ENCODE measurements at places on chromosomes 4 and X.
A peak's percentile ranks its signal among the peaks of the same experiment; 100 is the strongest.

GRCh38 chrX:113959912-113960626 lies 623.8 kb upstream of the HTR2C start:
- DNase-seq: no peak

GRCh38 chr4:26086621-26087441 lies 172.8 kb downstream of the SMIM20 start:
- no peak for DNase-seq

- no peak for DNase-seq
Observed at GRCh38 chr4:134243742-134244713, 42.4 kb upstream of the PABPC4L start.

DNA sequence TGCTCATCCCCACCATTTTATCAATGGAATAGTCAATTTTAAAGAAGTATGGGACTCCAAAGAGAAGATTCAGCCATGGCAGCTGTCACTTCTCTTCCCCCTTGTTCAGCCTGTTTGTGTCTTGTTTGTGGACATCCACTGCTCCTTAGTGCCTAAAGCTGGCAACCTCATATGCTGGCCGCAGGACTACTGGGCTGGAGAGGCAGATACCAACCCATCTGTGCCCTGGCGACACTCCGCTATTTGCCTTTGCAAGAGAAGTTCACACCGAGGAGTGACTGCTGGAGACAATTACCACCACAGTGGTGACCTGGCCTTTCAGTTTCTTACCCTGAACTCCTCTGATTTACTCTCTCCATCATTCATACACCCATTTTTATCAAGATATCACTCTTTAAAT lies 64.3 kb downstream of the NHSL2 start:
- no peak for DNase-seq

GRCh38 chr4:106583567-106583966 lies 215.0 kb upstream of the GIMD1 start:
- no peak for DNase-seq

GRCh38 chr4:37732526-37733186 lies 46.5 kb upstream of the RELL1 start:
- DNase-seq: no peak

DNA sequence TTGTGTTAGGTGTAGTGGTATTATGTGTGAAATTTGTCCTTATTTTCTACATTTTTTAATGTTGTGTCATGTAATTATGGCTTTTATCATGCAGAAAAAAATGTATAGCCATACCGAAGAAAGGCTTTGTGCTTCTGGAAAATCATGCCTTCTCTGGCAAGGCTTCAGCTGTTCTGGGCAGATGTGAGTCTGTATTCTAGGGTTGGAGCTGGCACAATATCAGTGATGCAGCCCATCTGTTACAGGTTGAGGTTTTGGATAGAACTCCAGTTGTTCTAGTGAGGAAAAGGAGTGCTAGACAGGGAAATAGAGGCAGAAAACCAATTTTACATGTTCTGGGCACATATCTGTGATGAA lies 44.8 kb upstream of the PRSS12 start:
- no peak for DNase-seq

DNA sequence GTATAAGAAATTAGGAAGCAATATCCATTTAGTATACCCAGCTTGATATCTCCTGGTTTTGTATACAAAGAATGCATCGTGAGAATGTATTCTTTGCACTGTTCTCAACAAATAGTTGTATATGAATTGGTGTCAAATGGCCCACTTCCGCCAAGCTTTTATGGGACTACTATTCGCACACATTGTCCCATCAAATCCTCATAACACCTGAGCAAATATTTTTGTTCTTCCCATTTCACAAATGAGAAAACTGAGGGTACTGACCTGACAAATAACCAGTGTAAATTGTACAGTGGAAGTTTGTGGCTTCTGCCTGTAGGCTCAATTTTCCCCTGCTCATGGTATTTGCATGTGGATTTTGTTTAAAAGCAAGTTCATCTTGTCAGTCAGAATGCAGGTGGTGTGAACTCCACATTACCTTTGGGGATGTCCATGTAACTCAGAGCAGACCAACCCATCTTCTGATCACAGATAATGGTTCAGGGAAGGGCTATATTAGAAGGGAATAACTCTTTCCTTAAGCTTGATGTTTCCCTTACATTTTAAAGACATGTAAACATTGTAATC lies 51.5 kb upstream of the FAM241A start:
- DNase-seq: no peak

GRCh38 chr4:80189956-80190677 lies 7.2 kb upstream of the PRDM8 start:
- peak; percentile 72 for DNase-seq

DNA sequence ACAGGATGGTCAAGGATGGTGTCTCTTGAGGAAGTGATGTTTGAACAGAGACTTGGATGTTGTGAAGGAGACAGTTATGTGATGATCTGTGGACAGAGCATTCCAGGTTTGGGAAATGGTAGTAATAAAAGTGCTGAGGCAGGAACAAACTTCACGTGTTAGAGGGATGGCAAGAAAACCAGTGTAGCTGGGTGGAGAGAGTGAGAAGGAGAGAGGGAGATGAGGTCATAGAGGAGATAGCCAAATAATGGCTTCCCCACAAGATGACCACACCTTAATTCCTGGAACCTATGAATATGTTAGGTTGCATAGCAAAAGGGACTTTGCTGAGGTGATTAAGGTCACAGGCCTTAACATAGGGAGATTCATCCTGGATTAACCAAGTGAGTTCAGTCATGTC lies 75.6 kb upstream of the GPR50 start:
- DNase-seq: no peak

DNA sequence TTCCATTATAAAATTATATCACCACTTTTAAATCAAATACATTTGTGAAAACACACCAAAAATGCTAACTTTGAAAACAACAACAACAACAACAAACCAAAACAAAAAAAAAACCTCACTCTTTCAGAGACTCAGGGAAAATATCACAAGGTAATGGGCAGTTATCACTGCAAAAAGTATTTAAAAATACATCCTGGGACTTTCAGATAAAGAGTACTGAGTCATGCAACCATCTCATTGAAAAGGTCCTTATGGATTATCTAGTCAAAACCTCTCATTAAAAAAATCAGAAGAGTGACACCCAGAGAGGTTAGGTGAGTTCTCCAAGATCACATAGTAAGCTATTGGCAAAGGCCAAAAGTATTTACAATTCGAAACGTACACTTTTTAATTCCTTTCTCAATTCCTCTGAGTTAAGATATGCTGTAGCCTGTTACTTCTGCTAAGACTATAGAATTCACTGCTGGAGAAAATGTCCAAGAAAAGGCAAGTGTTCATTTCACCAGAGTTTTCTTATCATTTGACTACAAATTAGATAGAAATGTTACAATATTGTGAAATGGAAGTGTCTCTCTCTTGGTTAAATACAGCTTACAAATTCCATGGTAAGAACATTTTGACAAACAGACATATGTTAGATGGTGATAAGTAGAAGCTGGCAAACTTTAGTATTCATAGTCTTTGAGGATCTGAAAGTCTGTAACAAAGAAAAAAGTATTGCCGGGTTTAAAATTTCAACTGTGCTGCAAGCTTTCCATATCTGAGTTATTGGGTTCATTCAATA lies 9.3 kb downstream of the STX18 start:
- no peak for DNase-seq

DNA sequence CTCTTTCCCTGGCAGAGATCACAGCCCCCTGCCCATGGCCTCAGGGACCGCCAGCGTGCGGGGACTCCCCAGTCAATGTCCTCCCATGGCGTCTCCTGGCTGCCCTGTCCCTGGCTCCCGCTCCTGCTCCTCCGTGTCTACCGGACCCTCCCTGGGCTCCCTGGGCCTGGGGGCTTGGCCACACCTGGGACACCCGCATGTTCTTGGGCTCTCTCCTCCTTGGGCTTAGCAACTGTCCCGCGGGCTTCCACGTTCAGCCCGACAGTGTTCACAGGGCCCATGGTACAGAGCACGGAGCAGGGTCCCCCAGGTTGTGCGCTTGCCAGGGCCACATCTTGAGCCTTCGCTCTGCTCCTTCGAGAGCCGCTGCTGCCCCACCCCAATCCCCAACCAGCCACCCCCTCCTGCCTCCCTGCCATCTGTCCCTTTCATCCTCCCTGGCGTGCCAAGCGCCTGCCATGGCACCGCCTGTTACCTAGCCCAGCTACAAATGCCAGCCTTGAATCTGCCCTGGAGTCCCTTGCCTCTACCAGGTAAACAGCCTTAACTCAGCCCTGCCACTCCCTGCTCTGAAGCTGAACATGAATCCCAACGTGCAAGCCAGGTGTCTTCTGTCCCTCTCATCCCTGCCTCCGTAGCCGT lies 3.9 kb downstream of the AVPR2 start:
- DNase-seq: no peak

GRCh38 chrX:136034668-136035067 lies 49.4 kb downstream of the SLC9A6 start:
- no peak for DNase-seq

DNA sequence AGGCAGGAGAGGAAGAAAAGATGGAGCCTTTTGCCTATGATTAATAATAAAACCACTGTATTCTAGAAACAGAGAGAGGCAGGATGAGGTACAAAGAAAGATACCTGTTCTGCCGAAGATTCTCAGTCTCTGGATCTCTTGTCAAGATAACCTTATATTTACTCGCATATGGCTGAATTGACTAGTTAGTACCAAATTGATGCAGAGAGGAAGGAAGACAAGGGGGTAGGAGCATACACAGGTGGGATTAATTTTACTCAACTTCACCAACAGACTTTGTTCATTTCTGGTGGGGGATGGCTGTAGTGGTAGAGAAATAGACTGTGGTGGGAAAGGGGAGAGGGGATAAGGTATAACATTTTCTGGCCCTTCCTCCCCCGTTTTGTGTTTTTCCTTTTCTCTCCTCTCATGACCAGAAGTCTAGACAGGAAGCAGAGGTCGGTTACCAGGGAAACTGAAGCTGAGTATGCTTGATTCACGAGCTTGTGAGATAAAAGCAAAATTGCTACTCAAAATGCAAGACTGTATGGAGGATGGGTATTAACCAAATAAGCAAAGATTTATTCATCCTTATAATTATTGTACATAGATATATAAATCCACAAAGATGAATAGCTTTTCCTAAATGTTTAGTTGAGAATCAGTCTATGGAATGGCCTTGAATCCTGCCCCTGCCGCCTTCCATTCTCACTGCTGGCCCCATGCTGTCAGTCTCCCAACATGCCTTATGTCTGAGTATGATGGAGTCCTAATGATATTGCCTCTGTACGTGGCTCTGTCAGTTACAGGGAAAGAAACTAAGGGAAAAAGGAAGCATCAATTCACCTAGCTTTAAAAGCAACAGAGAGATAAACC lies 17.8 kb upstream of the PAGE2B start:
- DNase-seq: no peak

DNA sequence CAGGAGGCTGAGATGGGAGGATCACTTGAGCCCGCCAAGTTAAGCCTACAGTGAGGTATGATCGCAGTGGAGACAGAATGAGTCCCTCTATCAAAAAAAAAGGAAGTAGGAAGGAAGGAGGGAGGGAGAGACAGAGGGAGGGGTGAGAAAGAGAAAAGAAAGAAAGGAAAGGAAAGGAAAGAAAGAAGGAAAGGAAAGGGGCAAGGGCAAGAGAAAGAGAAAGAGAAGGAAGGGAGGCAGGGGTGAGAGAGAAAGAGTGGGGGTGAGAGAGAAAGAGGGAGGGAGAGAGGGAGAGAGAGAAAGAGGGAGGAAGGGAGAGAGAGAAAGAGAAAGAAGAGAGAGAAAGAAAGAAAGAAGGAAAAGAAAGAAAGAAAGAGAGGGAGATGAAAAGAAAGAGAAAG lies 13.2 kb downstream of the ELF2 start:
- DNase-seq: no peak

DNA sequence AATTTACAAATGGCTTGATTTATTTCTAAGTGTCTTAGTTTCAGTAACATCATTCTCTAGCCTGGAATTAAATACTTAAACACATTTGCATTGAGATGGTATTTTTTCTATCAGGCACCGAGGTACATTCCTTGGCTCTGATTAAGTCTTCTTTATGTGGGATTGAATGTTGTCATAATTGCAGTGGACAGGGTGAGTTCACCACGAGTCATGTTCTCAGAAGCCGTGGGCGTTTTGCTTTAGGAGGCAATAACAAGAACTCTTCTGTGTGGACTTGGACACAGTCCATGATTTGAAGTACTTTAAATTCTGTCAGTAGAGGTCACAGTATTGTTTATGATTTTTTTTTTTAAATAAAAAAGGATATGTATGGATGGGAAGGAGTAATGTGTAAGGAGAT lies 57.1 kb upstream of the EFHC2 start:
- DNase-seq: no peak

GRCh38 chr4:153555730-153556434 lies 89.7 kb downstream of the TMEM131L start:
- DNase-seq: peak; percentile 93

GRCh38 chr4:61864286-61864685 lies 664.2 kb downstream of the ADGRL3 start:
- DNase-seq: no peak

Measured in right cardiac atrium (tissue), 5 donors.